Epithelial cell of proximal tubule (primary cell): ENCODE measurements at places on chromosomes 16 and 17.

GRCh38 chr17:45700171-45701090 lies 83.7 kb upstream of the CRHR1 start:
- DNase-seq, result no peak

DNA sequence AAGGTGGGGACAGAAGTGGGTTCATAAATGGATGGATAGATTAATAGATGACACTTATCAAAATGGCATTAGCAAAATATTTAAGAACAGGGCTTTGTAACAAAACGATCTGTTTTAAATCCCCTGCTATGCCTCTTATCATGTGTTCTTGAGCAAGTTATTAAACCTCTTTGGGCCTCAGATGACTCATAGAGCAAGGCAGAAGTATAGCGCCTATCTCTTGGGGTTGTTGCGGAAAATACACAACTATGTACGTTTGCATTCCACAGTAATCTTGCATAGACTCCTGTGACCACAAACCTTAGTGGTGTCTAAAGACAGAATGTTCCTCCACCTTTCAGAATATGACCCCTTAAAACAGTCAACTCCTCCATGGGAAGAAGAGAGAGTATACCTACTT lies 116.8 kb downstream of the CDYL2 start:
- no peak for DNase-seq

DNA sequence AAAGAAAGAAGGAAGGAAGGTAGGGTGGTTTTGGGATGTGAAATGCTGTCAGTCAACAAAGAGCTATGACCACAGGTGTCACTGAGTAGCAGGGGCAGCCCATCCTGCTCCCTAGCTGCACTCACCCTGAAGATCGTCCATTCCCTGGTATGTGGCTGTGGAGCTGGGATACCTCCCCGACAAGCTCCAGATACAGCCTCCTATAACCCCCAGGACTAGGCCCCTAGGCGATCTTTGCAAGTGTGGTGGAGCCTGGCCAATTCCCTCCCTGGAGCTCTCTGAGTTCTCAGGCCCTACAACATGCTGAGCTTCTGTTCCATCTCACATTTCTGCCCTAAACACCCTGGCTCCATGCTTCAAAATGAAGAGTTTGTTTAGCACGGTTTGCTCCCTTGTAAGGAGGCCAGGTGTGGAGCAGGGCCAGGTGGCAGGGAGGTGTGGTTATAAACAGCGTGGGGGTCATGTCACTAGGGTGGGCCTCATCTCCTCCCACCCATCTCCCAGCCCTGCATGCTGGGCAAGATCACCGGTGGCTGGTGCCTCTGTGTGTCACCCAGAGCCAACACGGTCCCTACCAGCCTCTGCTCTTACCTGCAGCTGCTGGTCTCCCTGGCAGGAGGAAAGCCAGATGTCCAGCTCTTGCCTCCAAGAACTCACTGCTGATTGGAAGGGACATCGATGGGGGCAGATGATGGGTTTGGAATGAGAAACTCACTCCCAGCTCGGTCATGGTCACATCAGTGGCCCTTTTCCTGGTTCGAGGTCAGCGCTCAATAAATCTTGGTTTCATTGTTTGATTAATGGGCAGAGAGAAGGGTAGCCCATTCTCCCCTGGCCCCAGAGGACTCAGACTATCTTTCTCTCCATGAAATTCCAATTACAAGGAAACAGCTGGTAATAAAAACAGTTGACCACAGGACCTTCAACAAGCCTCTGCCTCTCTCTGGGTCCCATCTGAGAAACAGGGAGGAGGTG lies 511.0 kb upstream of the CDH5 start:
- no peak for DNase-seq

DNA sequence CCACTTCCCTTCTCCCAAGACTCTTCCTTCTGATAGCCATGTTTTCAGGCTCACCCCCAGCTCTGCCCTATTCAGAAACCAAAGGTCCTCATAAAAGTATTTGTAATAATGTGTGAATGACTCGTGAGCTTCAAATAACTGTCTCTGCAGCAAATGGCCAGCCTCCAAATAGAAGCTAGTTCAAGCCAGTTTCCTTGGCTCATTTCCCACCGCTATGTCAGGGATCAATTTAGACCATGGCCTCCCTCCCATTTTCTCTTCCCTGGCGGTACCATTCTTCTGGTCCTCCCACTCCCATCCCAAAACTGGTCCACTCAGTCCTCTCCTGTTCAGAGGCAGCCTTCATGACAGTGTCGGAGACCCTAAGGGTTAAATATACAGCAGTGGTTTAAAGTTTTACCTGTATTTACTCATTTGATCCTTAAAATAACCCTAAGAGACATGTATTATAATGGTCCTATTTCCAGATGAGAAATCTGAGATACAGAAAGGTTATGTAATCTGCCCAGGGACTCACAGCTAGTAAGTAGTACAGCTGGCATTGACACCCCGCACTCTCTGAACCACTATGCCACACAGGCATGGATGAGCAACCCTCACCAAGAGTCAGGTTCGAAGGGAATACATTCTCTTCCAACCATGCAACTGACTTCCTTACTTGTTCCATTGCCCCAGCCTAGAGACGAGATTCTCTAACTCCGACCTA lies 42.9 kb downstream of the GAS7 start:
- DNase-seq, result no peak

GRCh38 chr16:56163938-56164337 lies 27.4 kb upstream of the GNAO1 start:
- DNase-seq, result no peak

GRCh38 chr17:66928949-66929348 lies 35.6 kb upstream of the CACNG4 start:
- no peak for DNase-seq

GRCh38 chr17:58325976-58326468 lies 2.6 kb downstream of the TSPOAP1 start:
- no peak for DNase-seq

DNA sequence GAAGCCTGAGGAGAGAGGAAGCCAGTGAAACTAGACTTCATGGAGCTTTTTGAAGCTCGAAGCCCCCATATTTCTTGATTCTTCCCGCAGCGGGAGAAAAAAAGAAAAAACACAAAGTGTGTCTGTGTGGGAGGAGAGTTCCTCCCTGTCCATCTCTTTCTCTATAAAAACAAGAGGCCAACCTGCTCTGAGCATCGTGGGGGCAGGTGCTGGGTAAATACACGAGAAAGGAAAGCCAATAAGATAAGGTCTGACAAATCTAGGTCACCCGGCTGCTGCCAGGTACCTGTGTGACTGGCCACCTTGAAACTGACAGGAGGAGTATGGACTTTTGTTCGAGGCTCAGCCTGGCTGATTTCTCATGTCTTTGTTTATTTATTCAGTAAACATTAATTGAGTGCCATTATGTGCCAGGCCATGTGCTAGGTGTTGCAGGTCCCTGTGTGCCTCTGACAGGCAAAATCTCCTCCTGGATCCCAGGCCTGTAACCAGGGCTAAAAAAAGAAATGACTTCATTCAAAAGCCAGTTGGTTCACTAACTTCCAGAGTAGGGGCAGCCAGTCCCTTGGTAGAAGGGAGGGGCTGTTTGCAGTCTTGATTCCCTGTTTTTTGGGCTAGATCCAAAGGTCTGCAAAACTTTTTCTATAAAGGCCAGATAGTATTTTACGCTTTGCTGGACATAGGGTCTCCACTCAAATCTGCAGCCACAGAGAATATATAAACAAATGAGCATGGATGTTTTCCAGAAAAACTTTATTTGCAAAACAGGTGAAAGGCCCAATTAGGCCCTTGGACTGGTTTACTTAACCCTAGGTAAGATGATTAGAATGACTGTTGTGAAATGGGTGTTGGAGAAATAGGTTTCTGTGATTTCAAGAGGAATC lies 35.6 kb downstream of the YPEL2 start:
- DNase-seq, result no peak

DNA sequence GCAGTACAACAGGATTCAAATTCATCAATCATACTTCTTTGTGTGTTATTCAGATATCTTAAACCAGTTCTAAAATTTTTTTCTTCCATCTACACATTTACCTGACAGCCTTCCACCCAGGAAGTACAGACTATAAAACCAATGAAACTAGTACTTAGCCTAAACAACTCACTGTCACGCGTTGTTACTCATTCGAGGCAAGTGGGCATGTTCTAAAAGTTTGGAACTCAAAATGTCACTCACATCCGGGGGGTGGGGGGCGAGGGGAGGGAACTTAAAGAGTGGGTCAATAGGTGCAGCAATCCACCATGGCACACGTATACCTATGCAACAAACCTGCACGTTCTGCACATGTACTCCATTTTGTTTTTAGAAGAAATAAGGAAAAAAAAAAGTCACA lies 90.4 kb upstream of the PLEKHM1 start:
- no peak for DNase-seq

DNA sequence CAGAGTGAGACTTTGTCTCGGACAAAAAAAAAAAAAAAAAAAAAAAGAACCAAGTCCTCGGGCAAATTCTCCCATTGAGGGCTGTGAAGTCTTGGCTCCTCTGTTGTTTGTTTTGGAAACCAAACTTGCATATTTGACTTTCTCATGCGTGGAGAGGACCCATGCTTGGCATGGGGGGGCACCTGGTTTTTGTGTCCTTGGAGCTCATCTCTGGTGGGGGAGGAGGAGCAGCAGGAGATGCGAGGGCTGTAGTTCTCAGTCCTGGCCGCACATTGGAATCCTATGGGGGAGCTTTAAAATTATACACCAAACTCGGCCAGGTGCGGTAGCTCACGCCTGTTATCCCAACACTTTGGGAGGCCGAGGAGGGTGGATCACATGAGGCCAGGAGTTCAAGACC lies 74.5 kb downstream of the ABCC6 start:
- DNase-seq, result peak; percentile 41

- DNase-seq, result no peak
These were observed 35.4 kb downstream of the MRC2 start for GRCh38 chr17:62662855-62663254.

GRCh38 chr16:2458887-2459646 lies 842 bp upstream of the TEDC2 start:
- DNase-seq, result no peak

- no peak for DNase-seq
These were observed 15.9 kb upstream of the ARHGAP17 start for GRCh38 chr16:25031132-25031440.

DNA sequence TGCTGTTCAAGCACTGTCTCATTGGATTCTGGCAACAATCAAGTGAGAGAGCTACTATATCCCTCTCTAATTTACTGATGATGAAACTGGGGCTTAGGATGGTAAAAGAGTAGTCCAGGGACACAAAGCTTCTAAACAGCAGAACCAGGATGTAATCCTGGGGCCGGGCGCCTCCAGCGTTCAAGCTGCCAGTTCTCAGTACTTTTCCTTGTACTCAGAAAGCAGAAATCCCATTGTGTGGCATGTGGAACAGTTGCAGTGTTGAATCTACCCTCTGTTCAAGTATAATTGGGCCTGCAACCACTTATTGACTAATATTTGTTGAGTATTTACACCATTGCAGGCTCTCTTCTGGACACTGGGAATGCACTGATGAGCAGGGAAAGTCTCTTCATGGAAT lies 14.5 kb upstream of the CDH13 start:
- DNase-seq, result no peak

- no peak for DNase-seq
These were observed 42.6 kb upstream of the LGALS9 start for GRCh38 chr17:27588354-27588753.

- no peak for DNase-seq
These were observed 219.7 kb upstream of the CDH5 start for GRCh38 chr16:66146798-66147197.

DNA sequence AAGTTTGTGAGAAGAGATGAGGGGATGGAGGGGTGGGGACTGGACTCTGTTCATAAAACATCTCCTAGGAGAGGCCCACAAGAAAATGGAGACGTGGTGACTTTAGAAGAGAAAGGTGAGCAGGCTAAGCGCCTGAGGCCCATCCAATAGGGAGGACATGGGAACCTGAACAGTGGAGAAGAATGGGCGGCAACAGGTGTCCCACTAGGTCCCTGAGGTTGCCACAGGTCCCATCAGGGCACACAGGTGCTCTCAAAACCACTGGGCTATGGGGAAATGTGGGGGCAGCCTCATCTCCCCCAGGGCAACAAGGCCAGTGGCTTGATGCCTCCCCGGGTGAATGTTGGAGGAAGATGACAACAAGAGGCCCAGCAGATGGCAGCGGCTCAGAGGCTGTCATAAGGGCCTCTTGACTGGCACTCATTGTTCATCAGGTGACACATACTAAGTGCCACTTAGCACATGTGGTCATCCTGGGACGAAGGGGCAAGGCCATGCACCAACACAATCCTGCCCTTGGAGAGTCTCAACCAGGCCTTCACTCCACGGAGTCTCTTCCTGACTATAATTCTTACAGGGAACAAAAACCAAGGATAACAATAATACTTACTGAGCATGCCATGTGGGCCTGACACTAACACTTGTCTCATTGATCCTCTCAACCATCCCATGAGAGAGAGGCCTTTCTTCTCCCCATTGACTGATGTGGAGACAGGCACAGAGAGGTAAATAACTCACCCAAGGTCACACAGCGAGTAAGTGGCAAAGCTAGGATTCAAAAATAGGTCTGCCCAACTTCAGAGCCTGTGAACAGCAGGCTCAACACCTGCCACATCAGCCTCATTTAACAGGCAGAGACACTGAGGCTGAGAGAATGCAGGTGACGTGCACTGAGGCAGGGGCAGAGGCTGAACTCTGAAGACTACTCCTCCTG lies 38.0 kb downstream of the CUEDC1 start:
- DNase-seq, result no peak

- DNase-seq, result no peak
These were observed 19.3 kb downstream of the ARHGAP23 start for GRCh38 chr17:38447502-38448085.

DNA sequence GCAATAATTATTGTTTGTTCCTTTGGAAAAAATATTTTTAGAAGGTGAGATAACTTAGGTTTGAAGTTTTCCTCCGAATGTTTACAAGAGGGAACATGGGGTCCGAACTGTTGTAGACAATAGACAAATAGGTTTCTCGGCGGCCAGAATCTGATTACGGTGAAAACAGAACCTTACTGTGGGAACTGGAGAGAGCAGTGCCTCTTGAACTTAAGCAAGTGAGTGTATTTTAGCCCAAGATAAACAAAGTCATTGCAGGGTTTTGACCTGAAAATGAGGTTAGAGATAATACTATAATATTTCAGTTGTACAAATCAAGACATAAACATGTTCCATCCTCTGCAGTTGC lies 134.7 kb downstream of the ABCA8 start:
- no peak for DNase-seq

- DNase-seq, result no peak
These were observed 206.7 kb downstream of the PARN start for GRCh38 chr16:14423344-14423743.

DNA sequence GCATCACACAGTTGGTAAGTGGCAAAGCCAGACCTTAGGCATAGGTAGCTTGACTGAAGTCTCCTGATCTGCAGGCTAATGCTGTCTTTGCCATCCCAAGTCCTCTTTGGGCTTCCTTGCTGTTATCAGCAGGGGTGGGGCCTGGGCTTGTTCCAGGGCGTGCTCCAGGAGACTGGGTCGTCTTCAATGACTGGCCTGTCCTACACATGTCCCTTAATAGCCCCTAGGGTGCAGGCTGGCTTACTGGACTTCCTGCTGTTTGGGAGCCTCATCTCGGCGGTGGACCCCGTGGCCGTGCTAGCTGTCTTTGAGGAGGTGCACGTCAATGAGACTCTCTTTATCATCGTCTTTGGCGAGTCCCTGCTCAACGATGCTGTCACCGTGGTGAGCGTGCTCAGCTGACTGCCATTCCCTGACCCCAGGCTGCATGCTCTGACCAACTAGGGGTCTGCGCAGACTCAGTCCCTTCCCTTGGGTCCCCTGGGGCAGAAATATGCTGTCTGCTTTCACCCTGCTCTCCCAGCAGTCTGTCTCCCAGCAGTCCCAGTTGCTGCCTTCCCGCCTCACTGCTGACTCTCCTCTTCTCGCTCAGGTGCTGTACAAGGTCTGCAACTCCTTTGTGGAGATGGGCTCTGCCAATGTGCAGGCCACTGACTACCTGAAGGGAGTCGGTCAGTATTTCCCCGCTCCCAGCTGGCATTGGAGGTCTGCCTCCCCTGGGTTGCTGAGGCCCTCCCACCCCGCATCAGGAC lies 6.2 kb downstream of the SLC9A5 start:
- DNase-seq, result no peak
